ENCODE measurements at places on chromosomes 1 and 21.

DNA sequence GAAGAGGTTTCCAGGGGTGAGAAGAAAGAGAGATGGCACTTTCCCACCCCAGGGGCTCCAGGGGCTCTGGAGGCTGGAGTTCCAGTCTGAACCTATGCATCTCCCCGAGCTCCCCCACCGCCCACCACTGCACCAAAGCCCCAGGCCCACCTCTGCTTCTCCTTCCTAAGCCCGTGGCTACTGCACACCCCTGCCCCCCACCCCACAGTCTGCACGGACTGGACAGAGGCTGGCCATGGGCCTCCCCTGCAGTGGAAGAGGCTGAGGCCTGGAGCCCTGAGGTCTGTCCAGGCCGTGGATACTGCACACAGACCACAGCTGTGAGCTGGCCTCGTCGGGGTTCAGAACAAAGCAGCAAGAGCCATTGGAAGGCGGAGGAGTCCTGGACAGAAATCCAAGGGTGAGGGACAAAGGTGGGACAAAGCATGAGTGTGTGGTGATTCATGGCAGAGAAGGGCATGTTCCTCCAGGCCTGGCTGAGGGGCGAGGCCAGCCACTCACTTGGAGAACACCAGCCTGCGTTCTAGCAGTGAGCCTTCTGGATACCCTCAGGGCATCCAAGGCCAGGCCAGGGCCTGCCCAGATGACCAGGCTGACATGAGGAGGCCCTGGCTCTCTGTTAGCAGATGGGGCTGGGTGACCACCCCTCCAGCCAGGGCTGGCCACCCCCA, 244.8 kb upstream of the VAMP3 start:
- no peak for DNase-seq

GRCh38 chr1:151406176-151406575, 6.8 kb downstream of the PSMB4 start:
- DNase-seq = no peak

DNA sequence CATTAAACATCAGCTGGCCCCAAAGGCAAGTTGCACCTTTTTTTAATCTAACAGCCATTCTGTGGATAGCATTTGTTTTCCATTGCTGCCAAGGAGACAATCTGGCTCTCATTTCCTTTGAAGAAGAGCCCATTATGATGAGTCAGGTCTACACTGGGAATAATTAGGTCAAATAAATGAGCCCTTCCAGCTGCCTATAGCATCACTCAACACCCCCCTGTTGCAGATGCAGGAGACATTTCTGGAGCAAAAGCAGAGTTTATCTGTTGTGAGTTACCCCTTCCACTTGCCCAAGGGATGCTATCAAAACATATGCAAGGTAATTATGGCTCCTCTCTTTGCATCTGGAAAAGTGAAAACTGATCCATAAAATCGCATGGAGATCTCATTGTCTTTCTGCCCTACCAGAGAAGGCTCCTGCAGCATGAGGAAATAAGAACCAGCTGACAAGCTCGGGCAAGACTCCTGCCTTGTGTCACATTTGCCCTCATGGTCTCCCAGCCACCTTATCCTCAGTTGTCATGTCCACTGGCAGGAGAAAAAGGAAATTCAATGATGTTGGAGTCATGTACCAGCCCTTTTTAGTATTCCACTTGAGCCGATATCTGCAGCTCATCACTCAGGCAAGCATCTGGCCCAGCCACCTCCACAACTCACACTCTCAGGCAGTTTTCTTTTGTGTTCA, 135.9 kb downstream of the SLC30A10 start:
- DNase-seq = peak; percentile 50

GRCh38 chr1:160748878-160749269, 9.8 kb downstream of the SLAMF7 start:
- no peak for DNase-seq

DNA sequence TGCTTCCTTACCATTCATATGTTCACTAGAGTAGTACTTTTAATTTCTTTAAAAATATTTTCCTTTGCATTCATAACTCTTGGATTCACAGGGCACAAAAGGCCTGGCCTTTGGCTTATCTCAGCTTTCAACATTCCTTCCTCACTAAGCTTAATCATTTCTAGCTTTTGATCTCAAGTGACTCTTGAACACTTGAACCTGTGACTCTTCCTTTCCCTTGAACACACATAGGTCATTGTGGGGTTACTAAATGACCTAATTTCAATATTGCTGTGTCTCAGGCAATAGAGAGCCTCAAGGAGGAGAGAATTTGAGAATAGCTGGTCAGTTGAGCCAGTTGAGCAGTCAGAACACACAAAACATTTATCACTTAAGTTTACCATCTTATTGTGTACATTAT, 49.9 kb downstream of the COL11A1 start:
- DNase-seq = no peak

GRCh38 chr21:41639336-41639735, 127.5 kb downstream of the RIPK4 start:
- no peak for DNase-seq

DNA sequence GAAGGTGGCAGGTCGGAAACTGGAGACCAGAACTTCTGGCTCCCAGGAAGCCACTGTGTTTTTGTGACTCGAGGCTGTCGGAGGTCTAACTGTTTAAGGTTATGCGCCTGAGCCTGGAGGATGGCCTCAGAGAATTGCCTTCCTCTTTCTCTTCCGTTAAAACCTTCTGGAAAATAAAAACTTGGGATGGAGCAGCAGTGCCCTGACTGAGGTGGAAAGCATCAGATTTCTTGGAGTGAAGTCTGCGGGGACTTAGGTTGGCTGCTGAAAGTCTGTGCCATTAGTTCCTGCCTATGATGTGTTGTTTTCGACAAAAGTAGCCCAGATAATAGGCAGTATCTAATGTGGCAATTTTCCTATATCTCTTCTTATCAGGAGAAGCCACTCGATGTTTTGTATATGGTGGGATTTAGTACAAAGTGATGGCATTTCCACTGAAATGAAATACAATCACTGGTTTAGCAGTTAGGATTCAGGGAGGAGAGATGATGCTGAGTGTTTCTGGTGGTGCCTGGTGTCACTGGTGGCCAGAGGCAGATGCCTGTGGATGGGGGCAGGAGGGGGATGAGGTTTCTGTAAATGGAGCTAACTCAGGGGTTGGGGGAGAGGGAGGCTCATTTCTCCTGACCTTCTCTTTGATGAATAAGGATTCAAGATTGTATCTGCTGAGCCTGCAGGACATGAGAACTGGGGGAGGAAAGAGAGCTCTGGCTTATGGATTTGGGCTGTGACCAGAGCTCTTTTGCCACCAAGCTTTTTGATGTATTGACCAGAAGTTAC, 150.8 kb downstream of the CAMTA1 start:
- no peak for DNase-seq

All from right hindlimb (tissue), 1 donor.